ENCODE measurements at places on chromosomes 12 and 14.
A peak's percentile ranks its signal among the peaks of the same experiment; 100 is the strongest.

DNA sequence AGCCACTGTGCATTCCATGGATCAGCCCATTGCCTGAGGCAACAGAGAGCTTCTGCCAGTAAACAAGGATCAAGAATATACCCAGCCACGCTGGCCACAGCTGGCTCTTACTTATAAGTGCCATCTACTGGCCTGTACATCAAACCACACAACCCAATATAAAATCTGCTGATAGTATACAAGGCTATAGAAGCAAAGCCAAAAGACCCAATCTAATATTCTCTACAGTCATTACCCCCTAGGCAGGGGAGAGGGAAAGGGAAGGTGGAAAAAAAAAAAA, 4.4 kb upstream of the FAM186B start:
- DNase-seq, result peak; percentile 56

GRCh38 chr12:116133149-116133548, 144.3 kb downstream of the MED13L start:
- DNase-seq, result peak; percentile 31

GRCh38 chr14:25006961-25007795, 42.8 kb downstream of the STXBP6 start:
- DNase-seq, result peak; percentile 51

GRCh38 chr14:59919570-59920377, at the start of gene LRRC9:
TSS of gene LRRC9 (plus strand) at chr14:59920144.
- no peak for DNase-seq
